Stimulated activated CD4-positive, alpha-beta T cell treated with anti-CD3 and anti-CD28 coated beads, Interleukin-1b, Interleukin-23, amount 100 ng/mL, for 1 hour (primary cell): ENCODE measurements at places on chromosomes 16 and 17.
A peak's percentile ranks its signal among the peaks of the same experiment; 100 is the strongest.

- DNase-seq, result no peak
Observed at GRCh38 chr16:17518441-17518840, 47.7 kb upstream of the XYLT1 start.

DNA sequence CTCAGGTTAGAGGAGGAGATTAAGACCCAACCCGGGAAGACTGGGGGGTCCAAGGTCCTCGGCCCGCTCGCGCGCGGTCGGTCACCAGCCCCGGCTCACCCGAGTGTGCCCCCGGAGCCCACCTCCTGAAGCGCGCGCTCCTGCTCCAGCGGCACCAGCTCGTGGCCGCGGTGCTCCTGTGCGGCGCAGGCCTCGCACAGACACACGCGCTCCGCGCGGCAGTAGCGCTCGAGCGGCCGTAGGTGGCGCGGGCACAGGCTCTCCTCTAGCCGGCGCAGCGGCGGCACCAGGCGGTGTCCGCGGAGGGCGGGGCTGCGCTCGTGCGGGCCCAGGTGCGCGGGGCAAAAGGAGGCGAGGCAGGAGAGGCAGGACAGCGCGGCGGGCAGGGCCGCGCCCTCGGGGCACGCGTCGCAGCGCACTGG, 618 bp downstream of the TRIM47 start:
- DNase-seq, result no peak

GRCh38 chr17:63419949-63420867, 25.9 kb downstream of the CYB561 start:
- no peak for DNase-seq

DNA sequence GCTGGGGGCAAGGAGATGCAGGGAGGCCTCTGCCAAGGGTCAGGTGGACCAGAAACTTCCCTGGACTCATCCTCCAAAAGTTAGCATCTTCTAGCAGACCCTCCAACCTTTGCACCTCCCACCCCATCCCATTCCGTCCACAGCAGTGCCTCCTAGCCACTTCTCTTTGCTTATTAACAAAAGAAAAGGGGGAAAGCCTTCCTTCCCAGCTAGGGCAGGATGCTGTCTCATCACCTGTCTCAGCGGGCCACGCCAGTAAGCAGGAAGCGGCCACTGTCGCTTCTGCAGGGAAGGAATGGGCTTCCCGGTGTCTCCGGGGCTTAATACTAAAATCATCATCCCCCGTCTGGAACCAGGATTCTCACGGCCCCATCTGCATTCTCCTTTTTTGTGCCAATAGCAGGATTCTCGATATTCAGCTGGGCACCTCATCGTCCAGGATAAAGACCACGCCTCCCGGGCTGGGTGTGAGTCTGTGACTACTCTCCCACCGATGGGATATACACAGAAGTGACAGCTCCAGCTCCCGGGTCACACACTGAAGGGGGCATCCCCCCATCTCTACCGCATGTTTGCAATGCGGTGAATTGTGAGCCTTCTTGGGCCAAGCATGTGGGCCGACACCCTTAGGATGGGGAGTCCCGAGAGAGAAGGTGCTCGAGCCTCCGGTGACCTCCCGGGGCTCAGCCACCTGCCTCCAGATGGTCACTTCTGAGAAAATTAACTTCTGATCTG, 15.5 kb upstream of the RBFOX3 start:
- DNase-seq, result no peak

GRCh38 chr17:42803074-42803883, 4.6 kb downstream of the CNTD1 start:
- no peak for DNase-seq

DNA sequence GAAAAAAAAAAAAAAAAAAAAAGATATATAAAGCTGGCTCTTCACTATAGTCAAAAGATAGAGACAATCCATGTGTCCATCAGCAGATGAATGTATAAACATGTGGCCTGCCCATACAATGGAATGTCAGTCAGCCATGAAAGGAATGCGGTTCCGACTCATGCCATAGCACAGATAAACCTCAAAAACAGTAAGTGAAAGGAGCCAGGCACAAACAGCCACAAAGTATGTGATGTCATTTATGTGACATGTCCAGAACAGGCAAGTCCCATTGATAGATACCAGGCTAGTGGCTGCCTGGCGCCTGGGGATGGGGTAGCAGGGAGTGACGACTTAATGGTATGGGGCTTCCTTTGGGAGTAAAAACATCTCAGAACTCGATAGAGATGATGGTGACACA, 155.7 kb downstream of the CMIP start:
- DNase-seq, result no peak

DNA sequence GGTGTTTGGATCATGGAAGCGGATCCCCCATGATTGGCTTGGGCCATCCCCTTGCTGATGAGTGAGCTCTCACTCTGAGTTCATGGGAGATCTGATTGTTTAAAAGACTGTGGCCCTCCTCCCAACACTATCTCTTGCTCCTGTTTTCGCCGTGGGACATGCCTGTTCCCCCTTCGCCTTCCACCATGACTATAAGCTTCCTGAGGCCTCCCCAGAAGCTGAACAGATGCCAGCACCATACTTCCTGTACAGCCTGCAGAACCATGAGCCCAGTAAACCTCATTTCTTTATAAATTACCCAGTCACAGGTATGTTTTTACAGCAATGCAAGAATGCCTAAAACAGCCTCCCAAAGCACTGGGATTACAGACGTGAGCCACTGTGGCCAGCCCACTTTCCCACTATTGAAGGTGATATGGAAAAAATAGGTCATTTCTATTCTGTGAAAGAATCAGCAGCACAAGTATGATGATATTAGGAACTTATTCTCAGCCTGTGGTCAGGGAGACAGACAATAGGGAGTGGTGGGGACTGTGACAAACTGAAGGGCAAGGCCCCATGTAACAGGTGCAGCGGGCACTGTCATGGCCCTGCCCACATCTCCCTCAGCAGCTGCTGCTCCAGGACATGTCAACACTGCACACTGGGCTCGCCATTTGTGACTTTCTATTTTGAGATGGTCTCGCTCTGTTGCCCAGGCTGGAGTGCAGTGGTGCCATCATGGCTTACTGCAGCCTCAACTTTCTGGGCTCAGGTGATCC, 33.7 kb upstream of the LITAF start:
- no peak for DNase-seq

DNA sequence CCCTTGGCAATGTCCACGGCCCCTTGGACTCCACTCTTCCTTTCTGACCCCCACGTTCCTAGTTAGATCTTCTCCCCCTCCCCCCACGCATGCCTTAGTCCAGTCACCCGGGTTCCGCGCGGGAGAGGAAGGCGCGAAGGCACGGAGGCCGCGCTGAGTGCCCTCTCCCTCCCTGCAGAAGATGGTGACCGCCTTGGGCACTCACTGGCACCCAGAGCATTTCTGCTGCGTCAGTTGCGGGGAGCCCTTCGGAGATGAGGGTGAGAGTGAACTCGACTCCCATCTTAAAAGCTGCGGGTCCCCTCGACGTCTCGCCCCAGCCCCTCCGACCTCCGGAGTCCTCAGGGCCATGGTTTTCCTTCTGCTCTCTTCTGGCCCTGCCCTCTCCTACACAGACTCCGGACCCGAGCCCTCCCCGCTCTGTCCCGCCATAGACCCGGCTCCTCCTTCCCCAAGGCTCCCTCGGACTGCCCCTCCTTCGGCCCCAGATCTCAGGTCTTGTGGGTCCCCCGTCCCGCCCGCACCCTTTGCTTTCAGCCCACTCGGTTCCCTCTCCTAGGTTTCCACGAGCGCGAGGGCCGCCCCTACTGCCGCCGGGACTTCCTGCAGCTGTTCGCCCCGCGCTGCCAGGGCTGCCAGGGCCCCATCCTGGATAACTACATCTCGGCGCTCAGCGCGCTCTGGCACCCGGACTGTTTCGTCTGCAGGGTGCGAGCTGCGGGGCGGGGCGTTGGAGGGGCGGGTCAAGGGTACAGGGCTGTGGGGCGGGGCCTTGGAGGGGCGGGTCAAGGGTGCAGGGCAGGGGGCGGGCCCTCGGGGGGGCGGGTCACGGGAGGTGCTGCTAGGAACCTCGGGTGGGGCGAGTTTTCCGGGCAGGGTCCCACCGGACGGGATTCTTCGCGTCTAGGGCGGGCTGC, 4.6 kb downstream of the TGFB1I1 start:
- DNase-seq, result peak; percentile 87

- no peak for DNase-seq
Observed at GRCh38 chr17:47810901-47811635, 10.5 kb downstream of the OSBPL7 start.

- no peak for DNase-seq
Observed at GRCh38 chr16:11384956-11385586, 39.8 kb downstream of the RMI2 start.

- DNase-seq, result no peak
Observed at GRCh38 chr16:8426569-8426968, 163.7 kb downstream of the TMEM114 start.
